ENCODE measurements at places on chromosomes 7 and 10.

DNA sequence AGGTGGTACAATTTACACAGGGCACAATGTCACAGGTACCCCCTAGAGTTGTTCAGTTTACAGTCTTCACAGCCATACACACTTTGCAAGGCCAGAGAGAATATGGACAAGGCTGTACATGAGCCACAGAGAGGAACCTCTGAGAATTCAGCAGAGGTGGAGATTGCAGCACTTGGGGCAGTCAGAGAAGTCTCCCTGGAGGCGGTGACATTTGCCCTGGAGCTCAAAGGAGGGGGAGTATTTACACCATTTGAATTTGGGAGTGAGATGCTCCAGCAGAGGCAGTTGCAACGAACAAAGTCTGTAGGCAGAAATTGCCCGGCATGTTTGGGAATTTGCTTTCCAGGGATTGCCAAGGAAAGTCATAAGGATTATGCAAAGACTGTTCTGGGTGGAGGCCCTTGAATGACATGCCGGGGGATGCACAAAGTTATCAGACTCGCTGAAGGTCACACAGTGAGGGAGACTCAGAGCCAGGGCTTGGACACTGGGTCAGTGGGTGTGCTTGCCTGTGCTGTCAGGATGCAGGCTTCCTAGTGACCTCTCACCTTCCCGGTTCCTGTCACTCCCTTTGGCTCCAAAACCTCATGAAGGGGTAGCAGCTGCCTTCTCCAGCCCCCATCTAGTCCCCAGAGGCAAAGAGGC is 160.7 kb upstream of the PCBD1 start:
- DNase-seq: no peak

DNA sequence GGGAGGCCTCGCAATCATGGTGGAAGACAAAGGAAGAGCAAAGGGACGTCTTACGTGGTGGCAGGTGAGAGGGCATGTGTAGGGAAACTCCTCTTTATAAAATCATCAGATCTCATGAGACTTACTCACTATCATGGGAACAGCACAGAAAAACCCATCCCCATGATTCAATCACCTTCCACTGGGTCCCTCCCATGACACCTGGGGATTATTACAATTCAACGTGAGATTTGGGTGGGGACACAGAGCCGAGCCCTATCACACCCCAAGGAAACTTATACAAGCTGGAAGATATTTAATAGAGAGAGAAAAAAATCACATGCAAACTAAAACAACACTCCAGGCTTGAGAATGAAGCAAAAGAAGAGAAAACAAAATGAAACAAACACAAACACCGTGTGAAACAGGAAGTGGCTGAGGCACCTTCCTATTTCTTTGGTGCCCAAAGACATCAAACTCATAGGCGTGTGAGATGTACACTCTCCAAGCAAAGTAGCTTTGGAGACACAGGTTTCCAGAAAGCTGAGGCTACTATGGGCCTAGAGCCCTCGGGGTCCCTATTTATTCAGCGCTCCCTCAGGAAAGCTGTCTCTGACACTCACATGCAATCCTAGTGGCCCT is 97.2 kb downstream of the PRKCQ start:
- no peak for DNase-seq

DNA sequence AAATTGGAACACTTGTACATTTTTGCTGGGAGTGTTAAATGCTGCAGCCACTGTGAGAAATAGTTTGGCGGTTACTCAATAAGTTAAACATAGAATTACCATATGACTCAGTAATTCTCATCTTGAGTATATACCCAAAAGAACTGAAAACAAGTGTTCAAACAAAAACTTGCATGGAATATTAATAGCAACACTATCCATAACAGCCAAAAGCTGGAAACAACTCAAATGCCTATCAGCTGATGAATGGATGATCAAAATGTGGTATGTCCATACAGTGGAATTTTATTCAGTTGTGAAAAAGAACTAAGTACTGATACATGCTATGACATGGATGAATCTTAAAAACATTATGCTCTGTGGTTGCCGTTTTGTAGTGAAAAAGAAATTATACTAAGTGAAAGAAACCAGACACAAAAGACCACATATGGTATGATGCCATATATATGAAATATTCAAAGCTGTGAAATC is 63.0 kb upstream of the SP4 start:
- no peak for DNase-seq

GRCh38 chr10:33180390-33180789 is 154.1 kb downstream of the NRP1 start:
- no peak for DNase-seq

GRCh38 chr7:37816922-37817590 is 31.3 kb upstream of the NME8 start:
- DNase-seq: no peak

GRCh38 chr10:15321431-15322341 is 49.4 kb downstream of the FAM171A1 start:
- DNase-seq: no peak

DNA sequence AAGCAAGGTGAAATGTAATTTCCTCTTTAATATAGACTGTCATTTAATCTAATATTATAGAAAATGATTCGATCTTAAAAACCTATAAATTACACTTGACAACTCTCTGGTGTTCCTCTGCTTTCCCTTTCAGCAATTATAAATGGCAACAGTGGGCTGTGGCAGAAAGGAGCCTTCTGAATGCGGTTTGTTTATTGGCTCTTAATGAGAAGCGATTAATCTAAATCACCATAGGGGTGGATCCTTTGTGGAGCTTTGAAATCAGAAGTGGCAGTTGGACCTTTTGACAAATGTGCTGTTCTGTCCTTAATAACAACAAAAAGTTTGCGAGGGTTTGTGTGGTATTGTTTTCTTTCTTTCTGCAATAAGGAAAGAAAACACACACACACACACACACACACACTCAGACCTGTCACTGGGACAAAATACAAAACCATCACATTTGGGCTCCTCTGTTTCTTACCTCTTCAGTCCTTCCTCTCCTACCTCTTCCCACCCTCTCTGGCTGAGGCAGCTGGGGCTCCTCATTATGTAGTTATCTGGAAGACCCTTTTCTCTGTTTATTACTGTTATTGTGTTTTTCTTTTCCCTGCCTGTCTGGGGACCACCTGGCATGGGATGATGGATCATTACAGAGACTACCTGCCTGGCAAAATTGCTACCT is 316.2 kb downstream of the SORCS3 start:
- DNase-seq: no peak

DNA sequence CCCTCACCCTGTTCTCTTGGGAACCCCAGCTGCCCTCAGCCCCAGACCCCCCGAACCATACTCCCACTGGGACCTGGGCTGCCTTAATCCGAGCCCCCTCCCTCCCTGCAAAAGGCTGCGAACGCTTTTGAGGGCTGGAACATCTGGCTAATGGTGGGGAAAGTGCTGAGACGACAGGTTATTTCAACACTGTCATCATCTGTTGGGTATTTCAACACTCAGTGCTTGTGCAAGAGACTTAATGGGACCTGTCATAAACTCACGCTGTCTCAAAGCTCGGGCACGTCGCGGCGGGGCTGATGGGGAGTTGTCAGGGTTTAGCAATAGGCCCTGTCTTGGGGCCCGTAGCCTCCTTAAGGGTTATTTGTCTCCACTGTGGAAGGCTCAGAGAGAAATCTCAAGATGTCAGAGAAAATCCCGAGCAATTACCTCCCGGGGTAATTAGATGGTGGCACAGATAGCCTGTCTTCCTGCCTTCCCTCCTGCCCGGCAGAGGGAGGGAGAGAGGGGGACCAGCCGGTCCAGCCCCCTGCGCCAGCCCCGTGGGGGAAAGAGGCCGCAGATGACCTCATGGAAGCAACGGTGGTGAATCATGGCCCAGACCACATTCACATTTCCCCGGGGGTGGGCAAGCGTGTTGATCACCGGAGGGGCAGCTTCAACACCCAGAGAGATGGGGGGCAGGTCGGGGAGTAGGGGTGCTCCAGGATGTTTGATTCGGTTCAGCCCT is 88.7 kb upstream of the MYL10 start:
- DNase-seq: no peak

DNA sequence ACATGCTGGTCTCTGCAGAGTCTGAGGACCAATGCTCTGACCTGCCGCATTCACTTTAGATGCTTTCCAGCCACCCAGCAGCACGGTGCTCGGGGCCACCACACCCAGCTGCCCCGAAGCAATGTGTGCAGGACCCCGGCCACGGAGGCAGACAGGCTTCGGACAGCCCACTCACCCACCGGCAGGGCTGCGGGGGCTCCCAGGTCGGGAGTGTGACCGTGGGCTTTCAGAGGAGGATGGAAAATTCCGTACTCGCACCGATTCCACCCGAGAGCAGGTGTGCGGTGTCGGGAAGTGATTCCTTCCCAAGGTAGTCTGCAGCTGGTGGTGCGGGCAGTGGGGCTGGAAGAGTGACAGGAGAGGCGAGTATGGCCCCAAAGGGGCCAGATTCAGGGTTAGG is 190.9 kb downstream of the DNAJB6 start:
- DNase-seq: no peak

GRCh38 chr7:5671046-5671445 is 110.4 kb downstream of the RNF216 start:
- no peak for DNase-seq

DNA sequence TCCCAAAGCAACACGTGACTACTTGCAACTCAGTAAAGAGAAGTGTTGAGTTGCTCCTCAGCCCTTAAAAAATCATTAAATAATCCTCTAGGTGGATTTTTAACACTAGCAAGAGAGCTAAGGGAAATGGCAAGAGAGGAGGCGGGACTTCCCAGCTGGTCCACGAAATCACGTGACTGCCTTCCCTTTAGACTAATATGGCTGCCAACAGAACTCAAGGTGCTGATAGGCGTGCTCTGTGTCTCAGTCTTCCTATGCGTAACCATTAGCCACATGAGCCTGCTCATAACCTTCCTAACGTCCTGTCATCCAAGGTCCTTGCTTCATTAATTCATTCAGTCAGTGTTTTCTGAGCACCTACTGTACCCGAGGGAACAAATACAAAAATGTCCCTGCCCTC is 66.0 kb downstream of the RSU1 start:
- no peak for DNase-seq

- no peak for DNase-seq
Measured at GRCh38 chr10:4467481-4467880, 358.5 kb upstream of the AKR1E2 start.

GRCh38 chr10:102834143-102834542 is 3.1 kb downstream of the CYP17A1 start:
- DNase-seq: no peak

GRCh38 chr7:115724400-115725056 is 306.0 kb downstream of the TFEC start:
- DNase-seq: no peak

GRCh38 chr7:2792235-2792634 is 51.9 kb downstream of the GNA12 start:
- no peak for DNase-seq

DNA sequence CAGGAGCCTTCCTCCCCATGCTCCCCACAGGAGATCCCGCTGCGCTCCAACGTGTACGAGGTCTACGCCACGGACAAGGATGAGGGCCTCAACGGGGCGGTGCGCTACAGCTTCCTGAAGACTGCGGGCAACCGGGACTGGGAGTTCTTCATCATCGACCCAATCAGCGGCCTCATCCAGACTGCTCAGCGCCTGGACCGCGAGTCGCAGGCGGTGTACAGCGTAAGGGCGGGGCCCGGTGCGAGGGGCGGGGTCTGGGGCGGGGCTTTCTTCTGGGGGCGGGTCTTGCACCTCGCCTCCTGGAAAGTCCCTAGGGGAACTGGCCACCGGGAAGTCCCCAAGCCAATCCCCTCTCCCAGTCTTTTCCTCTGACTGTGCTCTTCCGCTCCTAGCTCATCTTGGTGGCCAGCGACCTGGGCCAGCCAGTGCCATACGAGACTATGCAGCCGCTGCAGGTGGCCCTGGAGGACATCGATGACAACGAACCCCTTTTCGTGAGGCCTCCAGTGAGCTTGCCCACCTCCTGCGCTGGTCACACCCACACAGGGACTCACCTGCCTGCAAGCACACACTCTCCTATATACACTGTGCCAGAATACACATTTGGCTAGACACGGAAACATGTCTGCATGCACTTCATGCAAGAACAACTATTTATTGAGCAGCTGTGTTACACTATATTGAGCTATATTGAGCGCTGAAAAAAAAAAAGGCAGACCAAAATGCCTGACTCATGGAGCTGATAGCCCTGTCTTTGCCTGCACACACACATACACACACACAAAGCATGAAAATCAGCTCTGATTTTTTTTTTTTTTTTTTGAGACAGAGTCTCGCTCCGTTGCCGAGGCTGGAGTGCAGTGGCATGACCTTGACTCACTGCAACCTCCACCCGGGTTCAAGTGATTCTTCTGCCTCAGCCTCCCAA is 32.7 kb upstream of the VSIR start:
- no peak for DNase-seq

DNA sequence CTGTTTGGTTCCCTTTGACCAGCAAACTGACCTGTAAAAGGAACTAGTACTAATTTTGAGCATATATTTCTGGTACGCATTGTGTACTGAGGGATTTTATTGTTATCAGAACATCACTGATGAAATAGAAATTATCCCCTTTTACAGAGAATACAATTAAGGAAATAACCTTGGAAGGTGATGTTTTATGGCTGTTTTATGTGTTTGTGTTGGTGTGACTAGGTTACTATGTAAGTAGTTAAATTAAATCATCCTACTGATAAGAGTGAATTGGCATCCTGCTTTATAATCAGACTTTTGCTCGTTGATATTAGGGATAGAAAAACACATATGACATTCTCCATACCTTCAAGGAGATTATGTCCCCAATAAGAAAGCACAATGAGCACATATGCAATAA is 596.6 kb downstream of the SORCS3 start:
- no peak for DNase-seq

DNA sequence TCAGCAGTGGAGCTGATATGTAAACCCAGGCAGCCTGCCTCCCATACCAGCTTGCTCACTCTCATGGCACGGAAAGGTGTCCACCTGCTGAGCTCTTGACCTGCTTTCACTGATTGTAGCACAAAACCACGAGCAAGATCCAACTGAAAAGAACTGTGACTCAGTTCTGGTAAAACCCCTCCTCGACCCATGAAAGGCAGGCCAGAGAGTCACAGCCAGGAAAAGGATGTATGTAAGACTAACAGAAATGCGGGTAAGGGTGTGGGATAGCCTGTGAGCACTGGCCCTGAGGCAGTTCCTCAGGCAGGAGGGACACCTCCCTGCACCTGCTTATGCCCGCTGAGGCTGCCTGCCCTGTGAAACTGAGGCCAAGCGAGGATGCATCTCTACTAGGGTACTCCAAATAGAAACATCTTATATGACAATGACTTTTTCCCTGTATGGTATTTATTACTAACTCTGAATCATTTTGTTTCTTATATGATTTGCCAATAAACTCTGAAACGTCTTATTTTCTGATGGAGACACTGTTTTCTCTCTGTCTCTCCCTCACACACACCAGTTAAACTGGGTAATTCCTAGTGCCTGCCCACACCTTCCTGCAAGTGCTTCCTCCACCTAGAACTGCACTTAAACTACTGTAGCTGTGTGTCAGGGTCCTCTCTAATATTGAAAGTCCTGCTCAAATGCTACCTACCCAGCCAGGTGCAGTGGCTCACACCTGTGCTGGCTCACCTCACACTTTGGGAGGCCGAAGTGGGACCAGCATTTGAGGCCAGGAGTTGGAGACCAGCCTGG is 73.3 kb upstream of the GHITM start:
- no peak for DNase-seq

GRCh38 chr10:132677473-132678227 is 108.3 kb downstream of the NKX6-2 start:
- no peak for DNase-seq

All from activated T-cell treated with anti-CD3 and anti-CD28 coated beads for 1 hour (primary cell).